ENCODE measurements at places on chromosomes 3 and 15.
A peak's percentile ranks its signal among the peaks of the same experiment; 100 is the strongest.

DNA sequence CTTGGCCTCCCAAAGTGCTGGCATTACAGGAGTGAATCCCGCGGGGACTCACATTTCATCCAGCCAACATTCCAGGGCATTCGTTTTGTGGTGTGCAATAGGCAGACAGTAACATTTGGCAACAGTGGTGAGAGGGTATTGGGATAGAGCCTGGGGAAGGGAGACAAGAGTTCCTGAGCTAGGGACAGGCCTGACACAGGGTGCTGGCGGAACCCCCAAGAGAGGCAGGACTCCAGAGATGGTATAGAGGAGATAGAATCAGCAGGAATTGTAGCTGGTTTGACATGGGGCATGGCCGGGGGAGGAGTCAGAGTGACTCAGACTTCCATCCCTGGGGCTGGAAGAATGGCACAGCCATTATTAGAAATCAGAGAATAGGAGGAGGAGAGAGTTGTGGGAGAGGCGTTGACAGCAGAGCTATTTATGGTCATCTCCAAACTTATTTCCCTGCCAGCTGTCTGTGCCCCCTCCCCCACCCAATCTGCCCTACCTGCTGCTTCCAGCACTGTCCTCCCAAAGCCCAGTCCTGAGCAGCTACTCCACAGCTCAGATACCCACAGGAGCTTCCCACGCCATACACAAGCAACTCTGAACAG lies 4.4 kb upstream of the IDH2 start:
- no peak for DNase-seq

GRCh38 chr15:66108483-66109265 lies 144.9 kb downstream of the MEGF11 start:
- DNase-seq: no peak

DNA sequence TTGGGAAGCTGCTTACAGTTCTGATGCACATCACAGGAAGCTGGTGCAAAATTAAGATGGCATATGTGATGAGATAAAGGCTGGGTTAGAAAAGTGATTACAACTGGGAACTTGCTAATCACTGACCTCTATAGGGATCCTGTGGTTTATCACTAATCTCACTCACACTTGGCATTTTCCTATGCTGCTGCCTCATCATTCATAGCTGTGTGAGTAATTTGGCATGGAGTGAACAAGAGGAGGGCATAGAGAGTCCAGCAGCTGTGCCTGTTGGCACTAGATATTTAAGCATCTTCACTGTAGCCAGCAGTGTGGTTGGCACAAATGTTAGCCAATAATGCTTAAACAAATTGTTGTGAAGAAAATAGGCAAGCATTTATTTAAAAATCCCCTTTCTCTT lies 217.7 kb upstream of the CGNL1 start:
- DNase-seq: peak; percentile 29

- no peak for DNase-seq
Measured at GRCh38 chr3:133964547-133964946, 65.2 kb downstream of the SLCO2A1 start.

- DNase-seq: no peak
Measured at GRCh38 chr15:63440756-63441155, 59.1 kb upstream of the CA12 start.

DNA sequence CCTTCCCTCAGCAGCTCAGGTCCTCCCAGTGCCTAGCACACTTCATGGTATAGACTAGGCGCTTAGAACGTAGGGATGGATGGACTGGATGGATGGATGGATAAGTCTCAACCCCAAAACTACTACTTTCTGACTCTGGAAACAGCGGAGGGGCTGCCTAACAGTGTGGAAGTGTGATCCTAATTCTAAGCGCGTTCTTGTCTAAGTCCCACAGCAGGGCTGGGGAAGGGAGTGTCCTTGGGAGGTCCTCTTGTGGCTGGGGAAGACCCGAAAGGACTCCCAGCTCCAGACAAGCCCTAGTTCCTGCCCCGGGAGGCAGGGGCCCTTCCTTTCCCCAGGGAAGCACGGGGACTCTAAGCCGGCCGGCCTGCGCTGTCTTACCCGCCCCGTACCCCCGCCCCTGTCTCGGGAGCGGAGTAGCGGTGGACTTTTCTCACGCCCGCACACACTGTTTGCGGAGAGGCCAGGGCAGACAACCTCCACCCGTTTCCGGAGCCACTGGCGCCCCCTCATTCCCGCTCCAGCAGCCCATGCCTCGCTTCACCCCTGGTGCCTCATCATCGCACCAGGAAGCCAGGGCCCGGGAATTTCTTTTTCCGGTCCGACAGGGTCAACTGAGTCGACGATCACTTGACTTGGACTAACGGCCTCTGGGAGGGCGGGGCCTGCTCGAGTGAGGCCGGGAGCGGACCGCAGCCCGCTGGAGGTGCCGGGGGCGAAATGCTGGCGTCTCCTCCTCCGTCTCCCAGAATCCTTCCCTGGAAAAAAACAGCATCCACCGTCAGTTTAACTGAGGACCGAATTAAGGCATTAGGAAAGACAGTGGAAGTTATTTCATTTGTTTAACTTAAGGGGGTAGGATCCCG lies 133.3 kb downstream of the TBC1D2B start:
- DNase-seq: peak; percentile 73

GRCh38 chr3:31614162-31614921 lies 81.6 kb downstream of the STT3B start:
- no peak for DNase-seq

DNA sequence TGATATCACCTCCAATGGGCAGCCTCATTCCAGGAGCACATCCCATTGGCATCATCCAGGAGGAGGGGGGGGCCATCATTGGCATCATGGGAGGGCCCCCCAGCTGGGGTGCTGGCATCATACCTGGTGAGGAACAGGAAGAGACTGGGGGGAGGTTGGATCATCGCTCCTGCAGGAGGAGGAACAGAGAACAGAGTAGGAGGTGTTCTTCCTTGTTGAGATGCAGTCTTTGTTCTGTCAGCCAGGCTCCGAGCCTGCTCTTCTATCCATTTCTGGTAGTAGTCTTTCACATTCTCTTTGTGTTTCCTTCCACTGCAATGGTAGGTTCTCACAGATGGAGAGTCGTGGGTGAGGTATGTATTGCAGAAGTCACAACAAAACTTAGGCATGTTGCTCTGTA lies 16.7 kb upstream of the ERICH6 start:
- no peak for DNase-seq

DNA sequence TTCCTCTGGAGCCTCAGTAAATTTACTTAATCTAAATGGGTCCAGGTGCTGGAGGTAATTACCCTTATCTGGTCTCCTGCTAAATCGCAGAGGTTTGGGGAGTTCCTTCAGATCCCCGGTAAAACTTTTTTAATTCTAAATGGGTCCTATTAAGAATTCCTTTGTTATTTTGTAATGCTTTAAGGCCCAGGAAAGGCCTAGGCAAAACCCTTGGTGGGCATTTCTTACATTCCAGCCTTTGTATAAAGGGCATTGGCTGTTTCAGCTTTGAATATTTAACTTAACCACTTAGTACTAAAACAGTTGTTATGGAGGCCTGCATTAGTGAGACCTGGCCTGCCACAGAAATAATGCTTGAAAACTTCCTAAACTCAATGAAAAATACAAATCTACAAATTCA lies 14.9 kb upstream of the ZNF662 start:
- no peak for DNase-seq

- no peak for DNase-seq
Measured at GRCh38 chr3:3184876-3185275, 5.4 kb upstream of the CRBN start.

GRCh38 chr15:58495891-58496408 lies 64.2 kb downstream of the LIPC start:
- no peak for DNase-seq

GRCh38 chr3:186315581-186316354 lies 46.3 kb downstream of the DGKG start:
- DNase-seq: no peak

DNA sequence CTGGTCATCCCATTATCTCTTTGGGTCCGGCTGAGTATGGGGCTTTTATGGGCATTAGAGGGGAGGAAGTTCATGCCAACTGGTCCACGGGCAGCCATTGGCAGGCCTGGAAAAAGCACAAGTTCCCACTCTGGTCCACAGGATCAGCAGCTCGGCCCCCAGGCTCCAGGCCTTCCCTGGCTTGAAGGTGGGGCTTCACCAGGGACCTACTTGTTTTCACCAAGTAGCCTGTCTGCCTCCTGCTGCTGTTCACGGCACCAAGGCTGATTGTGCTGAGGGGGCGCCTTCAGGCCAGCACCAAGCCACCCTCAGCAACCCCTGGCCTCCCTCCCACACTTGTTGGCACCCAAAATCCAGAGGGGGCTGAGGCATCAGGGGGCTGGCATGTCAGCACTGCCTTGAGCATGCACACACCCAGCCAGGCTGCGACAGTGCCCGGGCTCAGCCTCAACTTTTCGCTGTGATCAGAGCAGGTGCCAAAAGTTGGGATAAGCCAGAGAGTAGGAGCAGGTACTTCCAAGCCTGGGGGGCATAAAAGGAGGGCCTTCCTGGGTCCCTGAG lies 9.1 kb upstream of the TOP2B start:
- DNase-seq: no peak

GRCh38 chr3:52083556-52084087 lies 27.3 kb upstream of the DUSP7 start:
- DNase-seq: no peak

DNA sequence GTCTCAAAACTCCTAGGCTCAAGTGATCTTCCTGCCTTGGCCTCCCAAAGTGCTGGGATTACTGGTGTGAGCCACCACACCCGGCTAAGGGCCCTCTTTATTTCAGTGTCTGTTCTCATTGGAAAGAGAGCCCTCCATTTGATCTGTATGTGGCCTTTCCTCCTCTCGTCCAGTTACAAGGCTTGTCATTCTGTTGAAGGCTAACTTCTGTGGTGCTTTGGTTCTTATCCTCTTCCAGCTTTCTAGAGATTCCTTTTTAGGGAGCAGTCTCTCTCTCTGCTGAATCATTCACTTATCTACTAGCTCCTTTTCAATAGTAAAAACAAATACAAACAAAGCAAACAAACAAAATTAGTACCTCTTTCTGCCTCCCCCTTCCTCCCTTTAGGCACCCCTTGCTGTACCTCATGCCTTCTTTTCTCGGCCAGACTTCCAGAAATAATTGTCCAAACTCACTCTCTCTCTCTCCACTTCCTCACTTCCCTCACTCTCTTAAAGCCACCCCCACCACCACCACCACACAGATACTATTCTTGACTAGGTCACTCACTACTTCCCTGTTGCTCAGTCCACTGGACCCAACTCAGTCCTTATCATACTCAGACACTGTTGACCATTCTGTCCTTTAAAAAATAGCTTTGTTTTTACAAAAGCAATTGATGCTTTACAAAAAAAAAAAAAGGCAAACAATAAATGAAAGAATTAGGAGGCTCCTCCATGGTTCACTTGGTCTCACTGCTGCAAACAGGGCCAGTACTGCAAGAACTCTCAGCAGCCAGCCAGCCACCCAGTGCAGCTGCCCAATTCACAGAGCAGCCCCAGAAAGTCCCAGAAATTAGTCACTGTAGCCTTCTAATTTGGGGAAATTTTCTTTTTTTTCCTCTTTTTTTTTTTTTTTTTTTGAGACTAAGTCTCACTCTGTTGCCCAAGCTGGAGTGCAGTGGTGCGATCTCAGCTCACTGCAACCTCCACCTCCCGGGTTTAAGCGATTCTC lies 31.7 kb upstream of the RAB11A start:
- no peak for DNase-seq

DNA sequence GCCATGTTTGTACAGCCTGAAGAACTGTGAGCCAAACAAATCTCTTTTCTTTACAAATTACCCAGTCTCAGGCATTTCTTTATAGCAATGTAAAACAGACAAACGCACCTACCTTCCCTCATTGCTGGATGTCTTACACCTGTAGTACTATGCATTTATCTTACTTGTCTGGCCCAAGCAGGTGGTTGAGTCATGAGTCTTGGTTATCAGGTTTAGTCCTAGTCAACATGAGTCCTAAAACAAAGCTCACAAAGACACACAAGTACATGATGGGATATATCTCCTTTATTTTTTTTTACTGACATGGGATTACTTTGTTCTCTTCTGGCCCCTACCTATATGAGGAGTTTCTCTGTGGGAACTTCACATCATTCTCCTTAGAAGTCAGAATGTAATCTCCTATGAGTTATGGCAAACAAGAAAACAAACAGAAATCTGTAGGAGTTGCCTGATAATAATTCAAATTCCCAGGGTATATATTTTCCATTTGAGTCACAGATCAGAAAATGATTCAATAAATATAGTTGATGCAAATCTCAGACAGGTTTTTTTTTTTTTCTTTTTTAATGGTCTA lies 33.6 kb upstream of the PLSCR2 start:
- no peak for DNase-seq

DNA sequence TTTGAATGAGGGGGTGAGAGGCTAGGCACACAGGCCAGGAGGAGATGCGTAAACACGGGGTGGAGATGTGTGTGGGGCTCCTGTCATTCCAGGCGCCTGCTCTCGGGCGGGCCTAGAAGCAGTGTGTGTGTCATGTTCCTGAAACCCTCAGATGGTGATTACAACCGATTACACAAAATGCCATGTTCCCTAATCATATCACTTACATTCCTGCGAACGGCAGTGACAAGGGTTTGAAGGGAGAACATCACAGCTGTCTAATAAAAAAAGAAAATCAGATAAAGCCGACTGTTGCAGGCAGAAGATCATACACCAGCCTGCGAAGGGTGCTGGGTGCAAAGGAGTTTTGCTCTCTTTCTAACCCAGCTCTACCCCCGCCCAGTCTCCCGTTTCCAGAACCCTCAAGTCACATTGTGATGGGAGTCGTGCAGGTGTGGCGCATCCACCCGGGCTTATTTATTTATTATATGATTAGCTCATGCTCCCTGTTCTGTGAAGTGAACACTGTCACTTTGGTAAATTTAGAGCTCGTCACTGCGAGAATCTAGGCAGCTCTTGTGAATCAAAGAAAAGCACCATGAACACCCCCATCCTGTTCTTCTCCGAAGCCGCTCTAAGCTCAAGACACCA lies 140.3 kb downstream of the NR2F2 start:
- DNase-seq: no peak

- DNase-seq: no peak
Measured at GRCh38 chr3:177611752-177612334, 414.6 kb upstream of the TBL1XR1 start.

DNA sequence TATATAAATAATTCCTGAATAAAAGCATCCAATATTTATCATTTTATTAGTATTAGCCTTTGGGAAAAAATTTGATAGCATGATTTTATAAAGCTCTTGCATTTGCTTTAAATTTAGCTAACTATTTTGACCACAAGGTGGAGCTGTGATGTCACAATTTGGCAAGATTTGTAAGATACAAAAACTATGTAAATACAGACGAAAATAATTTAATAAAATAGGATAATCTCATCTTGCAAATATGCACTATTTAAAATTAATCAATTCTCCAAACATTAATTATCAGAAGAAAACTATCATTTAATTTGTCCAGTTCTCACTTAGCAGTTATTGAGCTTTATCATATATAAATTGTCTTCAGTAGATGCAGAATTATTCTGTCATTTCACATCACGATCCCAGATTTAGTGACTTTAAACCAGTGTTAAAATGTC lies 95.4 kb downstream of the PLOD2 start:
- no peak for DNase-seq

DNA sequence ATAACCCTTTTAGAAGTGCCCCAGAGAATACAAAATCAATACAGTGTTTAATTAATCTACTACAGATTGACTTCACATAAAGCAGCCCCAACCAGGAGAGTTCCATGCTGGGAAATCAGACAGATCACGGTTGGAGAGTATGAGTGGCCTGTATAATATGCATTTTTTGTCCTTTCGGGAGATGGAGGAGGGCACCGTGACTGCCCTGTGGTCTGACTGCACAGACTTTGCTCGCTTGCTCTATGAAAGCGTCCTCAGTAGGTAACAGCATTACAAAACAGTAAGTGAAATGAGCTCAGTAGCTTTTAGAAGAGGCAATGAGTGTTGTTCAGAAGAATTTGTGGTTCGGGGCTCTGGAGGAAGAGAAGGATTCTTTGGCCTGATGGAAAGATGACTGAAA lies 34.2 kb upstream of the SKIL start:
- no peak for DNase-seq
